ENCODE measurements at places on chromosomes 5 and 9.

- no peak for DNase-seq
These were observed 159.9 kb upstream of the FBXL17 start for GRCh38 chr5:108541836-108542235.

GRCh38 chr5:79982136-79982535 is 8.9 kb downstream of the MTX3 start:
- no peak for DNase-seq

DNA sequence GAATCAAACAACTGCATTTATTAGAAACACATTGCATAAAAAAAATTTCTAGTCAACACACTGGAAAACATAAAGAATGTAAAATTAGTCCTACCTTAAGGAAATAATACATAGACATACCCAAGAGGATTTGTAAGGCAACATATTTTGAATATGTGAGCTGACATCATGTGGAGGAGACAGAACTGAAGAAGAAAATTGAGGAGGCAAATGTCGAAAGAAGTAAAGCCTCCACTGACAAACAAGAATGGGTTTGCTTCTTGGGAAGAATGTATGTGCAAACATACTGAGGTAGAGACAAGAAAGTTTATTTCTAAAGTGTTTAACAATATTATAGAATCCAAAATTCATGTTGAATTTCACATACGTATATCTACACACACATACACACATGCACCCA is 363.0 kb upstream of the PDE4D start:
- no peak for DNase-seq

DNA sequence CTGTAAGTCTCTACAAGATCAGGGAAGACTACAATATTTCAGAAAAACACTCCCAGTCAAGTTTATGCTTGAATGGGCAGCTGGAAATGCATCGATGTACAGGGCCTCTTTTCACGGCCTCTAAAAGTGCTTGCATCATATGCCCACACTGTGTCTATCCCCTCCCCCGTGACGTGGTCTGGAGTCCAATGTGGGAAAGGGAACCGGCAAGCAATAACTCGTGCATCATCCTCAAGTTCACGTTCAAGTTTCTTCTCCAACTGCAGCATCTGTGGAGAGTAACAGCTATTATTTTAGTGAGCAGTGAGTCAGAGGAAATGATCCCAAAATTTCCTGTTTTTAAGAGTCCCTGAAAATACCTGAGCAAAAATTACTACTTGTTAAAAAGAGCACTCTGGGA is 22.3 kb downstream of the ATPSCKMT start:
- DNase-seq, result no peak

DNA sequence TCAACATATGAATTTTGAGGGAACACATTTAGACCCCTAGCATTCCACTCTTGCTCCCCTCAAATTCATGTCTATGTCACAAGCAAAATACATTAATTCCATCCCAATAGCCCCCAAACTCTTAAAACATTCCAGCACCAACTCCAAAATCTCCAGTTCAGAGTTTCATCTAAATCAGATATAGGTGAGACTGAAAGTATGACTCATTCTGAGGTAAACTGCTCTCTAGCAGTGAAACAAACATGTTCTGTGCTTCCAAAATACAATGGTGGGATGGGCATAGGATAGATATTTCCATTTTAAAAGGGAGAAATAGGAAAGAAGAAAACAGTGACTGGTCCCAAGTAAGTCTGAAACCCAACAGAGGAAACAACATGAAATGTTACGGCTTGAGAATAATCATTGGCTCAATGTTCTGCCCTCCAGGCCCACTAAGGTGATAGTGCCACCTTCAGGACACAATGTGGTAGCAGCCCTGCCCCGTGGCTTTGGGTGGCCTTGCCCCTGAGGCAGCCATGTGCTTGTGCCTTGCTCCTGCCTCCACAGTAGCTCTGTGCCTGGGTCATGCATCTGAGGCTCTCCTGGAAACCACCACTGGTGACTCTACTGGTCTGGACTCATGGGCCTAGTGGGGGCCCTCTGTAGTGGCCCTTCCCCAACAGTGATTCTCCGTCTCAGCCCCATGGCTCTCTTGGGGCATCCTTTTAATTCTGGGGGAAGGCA is 36.4 kb upstream of the IPPK start:
- DNase-seq, result no peak

DNA sequence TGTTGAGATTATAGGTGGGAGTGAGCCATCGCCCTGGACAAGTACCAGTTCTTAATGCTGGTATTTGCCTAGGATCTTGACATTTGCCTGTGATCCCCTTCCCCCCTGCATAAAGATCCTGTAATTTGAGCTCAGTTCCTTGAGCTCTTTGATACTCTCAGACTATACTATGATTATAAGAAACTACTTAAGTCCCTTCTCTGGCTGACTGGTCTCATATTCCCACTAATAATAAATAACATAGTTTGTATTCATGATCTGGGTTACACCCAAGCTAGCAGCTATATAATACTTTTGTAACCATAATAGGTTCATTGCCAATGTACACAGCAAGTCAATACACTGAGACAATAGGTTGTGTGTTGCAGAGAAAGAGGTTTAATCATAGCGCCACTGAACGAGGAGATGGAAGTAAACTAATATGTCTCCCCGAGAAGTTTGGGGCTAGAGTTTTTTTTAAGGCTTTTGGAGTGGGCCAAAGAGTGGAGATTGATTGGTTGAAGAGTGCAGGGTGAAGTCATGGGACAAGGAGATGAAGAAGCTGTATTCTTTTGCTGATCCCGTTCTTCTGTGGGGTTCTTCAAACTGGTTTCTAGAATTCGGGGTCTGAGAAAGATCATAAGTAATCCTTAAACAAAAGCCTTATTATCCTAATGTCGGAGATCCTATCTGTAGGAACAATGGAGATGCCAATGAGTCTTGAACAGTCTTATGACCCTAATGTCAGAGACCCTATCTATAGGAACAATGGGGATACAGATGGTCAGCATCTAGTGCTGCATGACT is 20.7 kb upstream of the SHOC1 start:
- no peak for DNase-seq

DNA sequence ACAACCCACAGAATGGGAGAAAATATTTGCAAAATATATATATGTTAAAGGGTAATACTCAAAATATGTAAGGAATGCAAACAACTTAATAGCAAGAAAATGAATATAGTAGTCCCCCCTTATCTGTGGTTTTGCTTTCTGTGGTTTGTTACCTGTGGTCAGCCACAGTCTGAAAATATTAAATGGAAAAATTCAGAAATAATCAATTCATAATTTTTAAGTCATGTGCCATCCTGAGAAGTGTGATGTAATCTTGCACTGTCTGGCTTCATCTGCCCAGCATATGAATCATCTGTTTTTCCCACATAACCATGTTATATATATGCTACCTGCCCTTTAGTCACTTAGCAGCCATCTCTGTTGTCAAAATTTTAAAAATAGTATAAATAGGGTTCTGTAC is 11.7 kb downstream of the CER1 start:
- peak; percentile 48 for DNase-seq

GRCh38 chr5:56581426-56581825 is 233.9 kb upstream of the MAP3K1 start:
- DNase-seq, result no peak

- DNase-seq, result no peak
These were observed 69.9 kb downstream of the SEMA6A start for GRCh38 chr5:116504593-116505166.

DNA sequence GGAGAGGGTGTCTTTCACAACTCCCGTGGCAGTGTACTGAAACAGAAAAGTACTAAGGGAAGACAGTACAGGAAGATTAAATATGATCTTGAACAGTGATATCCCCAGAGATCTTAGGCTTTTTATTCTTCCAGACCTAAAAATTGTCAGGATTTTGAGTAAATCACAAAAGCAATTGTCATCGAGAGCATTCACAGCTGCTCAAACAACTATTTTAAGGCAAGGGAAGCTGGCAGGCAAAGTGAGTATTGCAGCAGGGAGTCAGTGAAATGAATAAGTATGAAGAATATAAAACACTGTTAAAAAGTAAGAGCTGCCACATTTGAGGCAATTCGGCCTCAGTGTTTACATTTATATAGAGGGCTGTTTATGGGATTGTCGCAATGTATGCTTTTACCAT is 479.0 kb downstream of the CAAP1 start:
- DNase-seq, result no peak

DNA sequence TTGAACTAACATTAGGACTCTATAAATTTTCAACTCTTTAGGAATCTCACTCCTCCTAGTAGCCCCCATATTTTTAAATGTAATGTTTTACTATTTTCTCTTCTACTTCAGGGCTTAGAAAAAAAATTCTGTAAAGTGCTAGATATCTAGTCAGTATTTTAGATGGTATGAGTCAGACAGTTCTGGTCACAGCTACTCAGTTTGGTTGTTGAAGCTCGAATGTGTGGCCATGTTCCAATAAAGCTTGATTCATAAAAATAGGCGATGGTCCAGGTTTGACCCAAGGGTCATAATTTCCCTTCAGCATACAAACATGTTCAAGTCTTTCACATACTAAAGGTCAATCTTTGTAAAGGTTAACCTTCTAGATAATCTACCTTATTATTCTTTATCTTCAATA is 566.0 kb upstream of the CDH18 start:
- DNase-seq, result peak; percentile 4

- DNase-seq, result no peak
These were observed 3.5 kb downstream of the GZMK start for GRCh38 chr5:55027595-55027994.

DNA sequence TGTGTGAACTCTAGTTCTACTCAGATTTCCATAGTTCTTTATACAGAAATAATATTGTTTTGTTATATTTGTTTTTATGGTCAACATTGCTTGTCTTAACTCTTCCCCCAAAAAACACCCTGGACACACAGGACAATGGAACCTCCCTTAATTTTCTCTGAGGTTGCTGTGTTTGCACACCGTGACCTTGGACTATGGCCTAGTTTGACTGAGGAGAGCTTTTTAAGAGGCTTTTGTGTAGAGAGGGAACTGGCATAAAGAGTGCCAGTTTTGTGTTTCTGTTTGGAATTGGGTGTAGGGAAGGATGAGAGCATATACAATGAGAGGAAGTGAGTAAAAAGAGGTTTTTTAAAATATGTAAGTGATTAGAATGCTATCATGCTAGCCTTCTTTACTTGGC is 101.1 kb upstream of the MEF2C start:
- no peak for DNase-seq

- DNase-seq, result no peak
These were observed 189.4 kb downstream of the FANCC start for GRCh38 chr9:95128177-95128524.

GRCh38 chr5:10291692-10292339 is 15.9 kb downstream of the CMBL start:
- DNase-seq, result no peak

- peak; percentile 75 for DNase-seq
These were observed 1.4 kb upstream of the ENC1 start for GRCh38 chr5:74641735-74642542.

DNA sequence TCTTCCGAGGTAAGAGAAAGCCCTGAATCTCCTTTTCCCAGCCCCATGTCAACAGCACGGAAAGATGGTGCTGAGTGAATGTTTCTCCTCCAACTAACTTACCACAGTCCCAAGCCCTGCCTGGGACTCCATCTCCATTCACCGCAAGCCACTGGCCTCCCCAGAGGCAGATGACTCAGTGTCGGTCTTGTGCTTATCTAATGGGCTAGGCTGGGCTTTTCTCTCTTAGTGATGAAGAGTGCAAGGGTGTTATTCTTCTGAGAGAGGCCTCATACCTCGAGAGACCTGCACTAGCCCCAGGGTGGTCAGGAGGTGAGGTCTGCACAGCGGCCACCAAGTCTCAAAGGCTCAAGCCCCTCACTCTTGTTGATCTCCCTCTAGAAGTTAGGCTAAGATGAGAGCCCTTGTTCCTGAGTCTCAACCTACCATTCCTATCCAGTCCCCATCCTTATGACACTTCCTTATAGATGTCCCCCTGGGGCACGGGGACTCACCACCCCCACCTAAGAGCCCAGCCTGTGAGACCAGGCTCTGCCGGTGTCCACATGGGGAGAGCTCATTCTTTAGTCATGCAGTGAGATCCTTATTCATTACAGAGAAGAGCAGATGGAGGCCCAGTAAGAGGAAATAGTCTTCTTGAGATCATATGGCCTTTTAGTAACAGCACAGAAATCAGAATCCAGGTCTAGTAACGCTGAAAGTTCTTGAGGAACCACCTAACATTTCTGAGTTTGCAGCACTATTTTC is 127.0 kb downstream of the SAXO1 start:
- DNase-seq, result no peak

DNA sequence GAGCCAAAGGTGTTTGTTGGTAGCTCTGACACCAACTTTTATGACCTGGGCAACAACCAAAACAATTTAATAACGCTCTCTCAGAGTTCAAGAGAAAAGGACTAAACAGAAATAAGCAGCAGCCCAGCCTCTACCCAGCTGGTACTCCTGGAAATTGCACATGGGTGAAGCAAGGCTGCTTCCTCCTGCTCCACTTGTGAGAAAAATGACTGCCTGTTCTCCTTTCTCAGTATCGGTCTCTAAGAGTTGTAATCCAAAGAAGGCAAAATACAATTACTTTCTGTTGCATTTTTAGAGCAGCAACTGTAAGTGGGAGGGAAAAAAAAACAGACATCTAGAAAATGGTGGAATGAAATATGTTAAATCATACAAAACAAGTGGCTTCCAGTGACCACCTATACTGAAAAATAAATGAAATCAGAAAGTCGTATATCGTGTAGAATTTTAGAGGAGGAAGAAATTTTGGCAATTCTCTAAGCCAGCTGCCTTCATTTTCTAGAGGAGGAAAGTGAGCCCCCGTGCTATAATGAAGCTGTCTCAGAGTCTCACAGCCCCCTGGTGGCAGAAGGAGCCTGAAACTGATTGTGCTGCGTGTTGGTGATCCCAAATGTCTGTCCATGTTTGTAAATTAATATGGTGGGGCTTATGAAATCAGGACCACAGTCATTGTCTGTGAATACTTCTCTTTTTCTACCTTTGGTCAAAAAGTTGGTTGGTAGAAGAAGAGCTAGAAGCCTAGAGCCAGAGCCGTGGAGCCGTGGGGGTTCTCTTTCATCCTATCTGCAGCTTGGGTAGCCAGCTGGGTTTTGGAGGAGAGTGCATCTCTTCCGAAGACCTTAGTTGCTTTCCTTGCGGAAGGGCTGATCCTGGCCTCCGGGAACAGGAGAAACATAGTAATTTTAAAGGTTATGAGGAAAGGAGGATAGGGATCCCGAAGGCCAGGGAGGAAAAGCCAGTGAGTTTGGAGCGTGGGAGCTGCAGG is 139.9 kb downstream of the PIP5K1B start:
- DNase-seq, result no peak

- no peak for DNase-seq
These were observed 6.0 kb downstream of the LRSAM1 start for GRCh38 chr9:127457191-127457878.

GRCh38 chr9:72297516-72297915 is 67.5 kb downstream of the ZFAND5 start:
- DNase-seq, result no peak

Measured in fibroblast of skin of left quadriceps (primary cell).